ENCODE measurements at places on chromosomes 5 and 9. TPM values are rescaled to one million over a fixed set of nuclear protein-coding genes. Genes with fewer than 3 reads are reported as not detected.
A peak's percentile ranks its signal among the peaks of the same experiment; 100 is the strongest.

The FAM169A gene
- 15.8 TPM for total RNA-seq

The TYRP1 gene
- total RNA-seq = not detected

The ST8SIA4 gene
- 7.0 TPM for total RNA-seq

The ZNF474 gene
- not detected for total RNA-seq

The APBA1 gene
- total RNA-seq = 0.05 TPM

The SOX30 gene
- total RNA-seq = not detected

The CPEB4 gene
- 26.1 TPM for total RNA-seq

DNA sequence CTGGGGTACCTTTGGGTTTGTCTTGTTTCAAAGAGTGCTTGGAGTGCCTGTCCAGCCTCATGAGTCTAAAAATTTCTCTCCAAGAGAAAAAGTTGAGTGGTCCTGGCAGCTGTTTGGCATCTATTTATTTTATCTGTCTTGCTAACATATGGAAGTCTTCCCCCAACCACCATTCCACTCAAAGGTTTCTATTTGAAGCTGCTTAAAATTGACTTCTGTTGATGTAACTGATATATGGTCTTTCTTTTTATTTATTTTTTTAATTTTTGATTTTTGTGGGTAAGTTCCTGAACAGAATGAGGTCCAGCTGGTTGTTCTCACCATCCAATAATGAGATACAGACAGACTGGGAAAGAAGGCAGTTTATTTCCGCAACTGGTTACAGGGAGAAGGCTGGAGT is 178.7 kb upstream of the SGCD start:
- DNase-seq = no peak

- DNase-seq = no peak
Measured at GRCh38 chr5:139895647-139896046, 100.0 kb downstream of the PSD2 start.

- DNase-seq = no peak
Measured at GRCh38 chr9:27663526-27663925, 90.2 kb upstream of the C9orf72 start.

DNA sequence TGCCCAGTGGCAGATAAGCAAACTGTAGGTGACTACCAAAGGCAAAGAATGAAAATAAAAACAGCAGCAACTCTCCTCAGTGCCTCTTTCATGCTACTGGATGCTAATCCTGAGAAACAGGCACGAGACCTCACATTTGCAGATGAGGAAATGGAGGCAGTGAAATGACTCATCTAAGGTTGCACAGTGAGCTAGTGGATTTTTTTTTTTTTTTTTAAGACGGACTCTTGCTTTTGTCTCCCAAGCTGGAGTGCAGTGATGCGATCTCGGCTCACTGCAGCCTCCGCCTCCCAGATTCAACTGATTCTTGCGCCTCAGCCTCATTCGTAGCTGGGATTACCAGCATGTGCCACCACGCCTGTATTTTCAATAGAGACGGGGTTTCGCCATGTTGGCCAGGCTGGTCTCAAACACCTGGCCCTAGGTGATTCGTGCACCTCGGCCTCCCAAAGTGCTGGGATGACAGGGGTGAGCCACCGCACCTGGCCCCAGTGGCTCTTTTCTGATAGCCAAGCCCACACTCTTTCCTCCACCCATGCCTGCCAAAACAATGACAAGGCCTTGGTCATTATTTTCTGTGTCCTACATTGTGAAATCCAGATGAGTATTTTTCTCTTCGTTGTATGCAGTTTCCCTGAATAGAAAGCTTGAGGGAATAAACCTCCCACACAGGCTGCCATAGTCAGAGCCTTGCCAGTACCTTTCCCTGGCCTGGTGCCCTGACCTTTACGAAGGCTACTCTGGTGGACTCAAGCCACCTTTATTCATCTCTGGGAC is 19.2 kb downstream of the DOCK2 start:
- no peak for DNase-seq

DNA sequence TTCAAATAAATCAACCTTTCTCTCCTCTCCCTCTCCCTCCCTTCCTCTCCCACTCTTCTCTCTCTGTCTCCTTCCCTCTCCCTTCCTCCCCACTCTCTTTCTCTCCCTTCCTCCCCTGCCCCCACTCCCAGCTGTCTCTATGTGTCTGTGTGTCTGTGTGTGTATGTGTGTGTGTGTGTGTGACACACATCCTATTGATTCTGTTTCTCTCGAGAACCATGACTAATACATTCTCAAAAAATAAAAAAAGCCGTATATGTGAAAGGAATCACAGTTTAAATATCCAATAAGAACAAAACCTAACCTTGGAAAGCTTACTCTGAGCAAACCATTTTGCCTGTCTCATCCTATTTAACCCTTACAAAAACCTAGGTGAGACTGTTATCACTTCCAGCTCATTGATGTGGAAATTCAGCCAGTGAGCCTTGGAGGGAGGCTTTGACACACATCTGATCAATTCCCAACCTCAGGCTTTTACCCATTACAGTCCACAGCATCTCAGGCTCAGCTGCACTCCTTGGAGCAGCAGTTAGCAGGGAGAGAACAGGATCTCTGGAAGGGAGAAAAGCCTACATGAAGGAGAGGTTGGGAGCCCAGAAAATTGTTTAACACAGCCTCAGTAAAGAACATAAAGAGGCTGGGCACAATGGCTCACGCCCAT is 8.3 kb downstream of the HSD17B3 start:
- DNase-seq = no peak

DNA sequence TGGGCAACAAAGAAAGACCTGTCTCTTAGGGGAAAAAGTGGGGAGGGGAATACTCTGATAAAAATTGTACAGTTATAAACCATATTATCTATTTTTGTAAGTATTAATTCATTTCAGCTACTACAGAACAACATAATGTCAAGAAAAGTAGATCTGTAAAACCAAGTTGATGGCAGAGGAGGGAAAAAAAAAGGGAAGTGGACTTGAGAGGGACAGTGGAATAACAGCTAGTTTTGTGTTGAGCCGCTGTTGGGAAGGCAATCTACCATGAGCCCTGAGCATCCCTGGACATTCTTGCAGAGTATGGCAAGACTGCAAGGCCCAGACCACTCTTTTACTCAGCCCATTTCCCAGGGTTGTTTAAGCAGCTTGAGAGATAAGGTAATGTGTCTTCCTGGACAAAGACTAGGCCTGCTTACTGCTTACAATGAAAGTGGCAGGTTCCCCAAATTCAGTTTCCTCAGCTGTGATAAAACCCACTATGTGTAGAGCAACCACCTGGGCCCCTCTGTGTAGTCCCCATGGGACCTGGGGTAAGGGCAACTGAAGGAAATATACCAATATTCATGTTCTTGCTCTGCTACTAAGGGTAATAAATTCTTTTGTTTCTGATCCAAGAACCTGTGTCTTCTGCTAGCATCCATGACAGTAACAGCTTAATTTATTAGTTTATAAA is 25.0 kb downstream of the CEP120 start:
- no peak for DNase-seq

DNA sequence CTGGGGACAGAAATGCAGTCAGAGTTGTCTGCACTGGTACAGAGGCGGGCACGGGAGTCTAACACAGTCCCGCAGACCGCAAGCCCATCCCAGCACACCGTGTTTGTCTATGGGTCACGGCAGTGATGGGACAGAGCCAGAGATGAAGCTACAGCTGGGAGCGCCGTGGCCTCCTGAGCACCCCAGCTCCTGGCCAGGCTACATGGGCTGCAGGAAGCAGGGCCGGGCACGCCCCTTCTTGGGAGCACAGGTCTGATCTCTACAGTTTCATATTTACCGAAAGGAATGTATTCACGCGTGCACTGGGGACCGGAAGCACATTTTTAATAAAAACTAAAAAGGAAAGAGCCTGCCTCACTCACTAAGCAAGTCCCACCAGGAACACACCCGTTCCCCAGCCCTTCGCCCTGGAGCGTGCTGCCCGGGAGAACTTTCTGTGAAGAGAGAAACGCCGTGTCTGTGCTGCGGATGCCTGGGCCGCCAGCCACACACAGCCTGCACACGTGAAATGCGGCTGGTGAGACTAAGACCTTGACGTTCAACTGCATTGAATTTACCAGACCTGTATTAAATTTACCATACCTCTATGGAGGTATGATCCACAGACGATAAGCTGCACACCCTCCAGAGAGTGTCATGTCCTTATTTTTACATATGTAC is 81.1 kb downstream of the VAV2 start:
- no peak for DNase-seq

DNA sequence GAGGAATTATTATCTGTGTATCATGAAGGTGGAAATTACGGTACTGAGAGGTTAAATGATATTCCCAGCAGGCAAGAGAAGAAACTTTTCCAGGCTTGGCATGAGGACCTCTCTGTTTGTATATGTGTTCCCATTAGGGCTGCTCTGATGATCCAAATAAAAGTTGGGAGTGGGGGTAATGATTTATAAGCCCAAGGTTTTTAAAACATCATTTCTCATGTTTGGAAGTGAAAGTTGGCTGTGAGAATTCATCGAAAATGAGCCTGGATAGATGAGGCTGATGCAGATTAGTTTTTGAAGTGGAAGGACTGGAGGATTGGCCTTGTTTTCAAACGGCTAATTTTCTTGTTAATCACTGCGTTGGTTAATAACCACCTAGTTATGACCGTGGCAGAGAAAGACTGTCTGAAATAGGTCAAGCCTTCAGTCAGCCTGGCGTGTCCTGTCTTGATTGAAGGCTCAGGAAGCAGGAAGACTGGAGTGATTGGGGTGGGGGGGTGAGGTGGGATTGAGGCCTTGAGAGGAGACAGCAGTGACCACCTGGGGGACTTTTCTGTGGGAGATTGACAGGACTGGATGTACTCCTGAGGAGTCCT is 391.0 kb upstream of the WWC1 start:
- DNase-seq = no peak

GRCh38 chr9:15142878-15143534 is 164.0 kb downstream of the TTC39B start:
- DNase-seq = peak; percentile 27

DNA sequence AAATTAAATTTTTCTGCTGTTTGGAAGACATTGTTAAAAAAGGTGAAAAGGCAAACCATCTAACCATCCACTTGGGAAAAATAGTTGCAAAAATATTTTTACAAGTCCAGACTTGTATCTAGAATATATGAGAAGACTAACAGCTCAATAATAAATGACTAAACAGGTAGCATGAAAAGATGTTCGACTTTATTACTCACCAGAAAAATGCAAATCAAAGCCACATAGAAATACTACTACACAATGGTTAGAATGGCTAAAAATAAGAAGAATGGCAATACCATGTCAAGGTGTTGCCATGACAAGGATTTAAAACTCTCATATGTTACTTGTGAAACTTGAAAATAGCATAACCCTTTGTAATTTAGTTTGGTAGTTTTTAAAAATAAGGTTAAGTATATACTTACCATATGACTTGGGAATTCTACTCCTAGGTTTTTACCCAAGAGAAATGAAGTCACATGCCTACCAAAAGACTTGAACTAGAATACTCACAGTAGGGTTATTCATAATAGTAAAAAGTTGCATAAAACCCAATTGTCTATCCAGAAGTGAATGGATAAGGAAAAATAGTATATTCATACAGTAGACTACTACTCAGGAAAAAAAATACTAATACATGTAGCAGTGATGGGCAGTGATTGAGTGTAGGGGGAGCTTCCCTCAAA is 93.8 kb downstream of the VPS13A start:
- no peak for DNase-seq

GRCh38 chr9:85408494-85408893 is 333.3 kb downstream of the AGTPBP1 start:
- DNase-seq = no peak

DNA sequence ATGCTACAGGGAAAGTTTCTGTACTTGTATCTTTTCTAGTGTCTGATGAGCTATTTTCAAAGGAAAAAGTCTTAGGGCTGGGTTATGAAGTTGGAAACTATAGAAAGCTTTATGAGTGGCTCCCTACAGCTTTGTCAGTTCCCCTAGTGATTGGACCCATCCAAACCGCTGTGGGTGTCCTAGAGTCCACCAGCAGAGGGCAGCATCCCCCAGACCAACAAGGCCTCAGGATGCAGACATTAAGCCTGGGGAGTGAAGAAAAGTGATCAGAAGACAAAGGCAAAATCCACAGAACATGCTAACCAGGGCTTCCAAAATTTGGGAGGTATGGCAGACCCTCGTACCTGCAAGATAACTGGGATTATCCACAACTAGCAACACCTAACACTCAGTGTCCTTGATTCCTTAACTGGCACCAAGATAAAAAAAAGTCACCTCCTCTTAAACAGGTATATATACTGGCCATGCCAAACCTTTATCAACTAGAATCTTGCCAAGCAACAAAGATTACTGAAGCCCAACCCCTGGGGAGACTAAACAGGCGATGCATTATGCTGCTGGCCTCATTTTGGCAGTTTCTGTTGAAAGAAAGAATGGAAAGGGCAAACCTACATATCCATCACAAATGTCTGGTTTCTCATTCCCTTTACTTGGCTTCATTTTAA is 110.4 kb upstream of the NR5A1 start:
- peak; percentile 74 for DNase-seq

GRCh38 chr5:1564824-1565736 is 41.3 kb upstream of the LPCAT1 start:
- no peak for DNase-seq

GRCh38 chr9:70020991-70021571 is 22.6 kb upstream of the MAMDC2 start:
- no peak for DNase-seq

DNA sequence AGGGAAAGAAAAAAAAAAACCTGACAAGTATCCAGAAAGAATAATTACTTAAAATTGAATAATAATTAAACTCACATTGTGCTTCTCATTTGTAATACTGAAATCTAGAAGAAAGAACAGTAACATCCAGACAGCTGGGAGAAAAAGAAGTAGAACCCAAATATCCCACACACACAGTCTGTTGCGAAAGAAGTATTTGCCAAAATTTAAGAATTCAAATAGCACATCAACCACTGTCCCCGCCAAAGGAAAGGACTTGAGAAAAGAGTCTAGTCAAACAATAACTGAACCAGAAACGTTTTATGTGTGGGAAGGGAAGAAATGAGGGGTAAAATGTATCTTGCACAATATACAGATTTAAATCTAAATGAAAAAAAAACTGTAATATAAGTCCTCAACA is 202.8 kb downstream of the MLLT3 start:
- no peak for DNase-seq

DNA sequence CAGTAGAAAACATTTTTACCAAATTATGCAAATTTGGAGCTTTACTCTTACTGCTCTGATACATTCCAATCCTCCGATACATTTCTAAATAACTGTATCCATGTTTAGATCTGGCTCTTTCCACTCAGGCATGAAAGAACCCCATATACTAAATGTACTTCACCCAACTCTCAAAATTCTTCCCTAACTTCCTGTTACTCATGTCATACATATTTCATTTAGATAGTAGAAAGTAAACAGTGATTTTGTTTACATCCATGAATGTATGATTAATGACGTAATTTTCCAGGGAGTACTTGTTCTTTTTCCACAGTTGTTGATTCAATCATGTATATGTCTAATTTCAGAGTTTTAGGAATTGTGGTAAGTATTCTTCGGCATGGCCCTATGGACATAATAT is 1426.5 kb upstream of the C9orf72 start:
- DNase-seq = peak; percentile 31

- peak; percentile 30 for DNase-seq
Measured at GRCh38 chr5:102971676-102972293, 148.2 kb downstream of the GIN1 start.
